ENCODE measurements at places on chromosomes 1 and 21.

- H3K27ac ChIP-seq = no peak overlapping the region
- no peaks in the 10 kb centered on the region for H3K4me1 ChIP-seq
- H3K4me3 ChIP-seq = no peak overlapping the region
- DNase-seq = no peak
These were observed 333.0 kb downstream of the PAPPA2 start for GRCh38 chr1:176795929-176796328.

DNA sequence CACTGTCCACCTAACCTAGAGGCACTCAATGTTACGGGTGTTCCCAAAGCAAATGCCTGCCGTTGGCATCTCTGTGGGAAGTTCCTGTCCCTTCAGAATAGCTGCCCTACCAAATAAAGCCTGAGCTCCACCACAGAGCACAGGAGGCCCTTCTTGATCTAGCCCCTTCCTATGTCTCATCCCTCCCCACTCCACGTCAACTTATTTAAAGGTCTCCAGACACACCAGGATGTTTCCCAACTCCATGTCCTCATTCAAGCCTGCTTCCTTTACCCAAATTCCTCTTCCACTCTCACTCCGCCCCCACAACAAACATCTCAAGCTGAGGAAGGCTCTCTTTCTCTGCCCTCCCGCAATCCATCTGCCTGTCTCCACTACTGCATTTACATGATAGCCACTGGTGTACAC is 87.7 kb downstream of the TGFBR3 start:
- no peaks in the 10 kb centered on the region for H3K36me3 ChIP-seq
- H3K4me1 ChIP-seq = no peaks in the 10 kb centered on the region
- no peak overlapping the region for H3K4me3 ChIP-seq
- H3K27ac ChIP-seq = peak overlapping the region; percentile 48
- H3K27me3 ChIP-seq = no peaks in the 10 kb centered on the region

GRCh38 chr21:43354026-43354420 is 72.9 kb downstream of the SIK1 start:
- DNase-seq = no peak
- no peaks in the 10 kb centered on the region for H3K36me3 ChIP-seq
- no peak overlapping the region for H3K27ac ChIP-seq
- H3K27me3 ChIP-seq = no peaks in the 10 kb centered on the region
- H3K4me3 ChIP-seq = no peak overlapping the region

DNA sequence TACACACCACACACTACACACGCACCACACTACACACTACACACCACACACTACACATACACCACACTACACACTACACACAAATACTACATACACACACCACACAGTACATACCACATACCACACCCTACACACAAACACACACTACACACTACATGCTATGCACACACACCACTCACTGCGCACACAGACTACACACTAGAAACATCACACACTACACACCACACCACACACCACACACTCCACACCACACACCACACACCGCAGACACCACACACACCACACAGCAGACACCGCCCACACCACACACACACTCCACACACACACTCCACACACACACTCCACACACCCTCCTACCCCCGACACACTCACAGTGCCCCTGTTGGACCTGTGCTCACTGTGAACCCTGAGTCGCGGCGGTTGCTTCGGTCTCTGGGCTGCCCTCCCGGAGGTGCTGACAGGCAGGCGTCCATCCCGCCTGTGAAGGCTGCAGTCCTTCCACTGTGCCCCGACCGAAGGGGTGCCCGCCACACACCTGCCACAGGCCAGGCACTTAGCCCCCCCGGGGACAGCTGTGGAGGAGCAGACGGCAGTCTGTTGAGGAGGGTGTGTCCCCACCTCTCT is 21.4 kb downstream of the TFF3 start:
- no peaks in the 10 kb centered on the region for H3K27me3 ChIP-seq
- no peaks in the 10 kb centered on the region for H3K4me1 ChIP-seq
- H3K27ac ChIP-seq = no peak overlapping the region
- H3K4me3 ChIP-seq = no peak overlapping the region
- no peaks in the 10 kb centered on the region for H3K36me3 ChIP-seq
- DNase-seq = no peak

DNA sequence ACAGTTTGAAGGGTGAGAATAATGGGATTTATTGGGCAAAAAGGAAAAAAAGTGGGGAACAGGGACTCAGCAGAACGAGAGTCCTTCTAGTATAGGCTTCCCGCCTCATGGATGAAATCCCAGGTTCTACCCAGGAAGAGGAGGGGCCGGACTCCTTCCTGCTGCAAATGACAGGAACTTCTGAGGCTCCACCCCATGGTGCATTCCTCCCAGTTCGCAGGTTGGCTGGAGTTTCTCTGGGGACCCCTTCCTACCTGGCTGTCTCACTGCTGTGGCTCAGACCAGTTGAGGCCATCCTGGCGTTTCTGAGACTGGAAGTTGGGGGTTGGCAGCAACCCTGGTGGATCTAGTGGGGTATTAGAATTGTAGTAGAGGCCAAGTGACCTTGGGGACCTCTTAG is 27.5 kb downstream of the CNIH3 start:
- H3K4me1 ChIP-seq = no peaks in the 10 kb centered on the region
- H3K27me3 ChIP-seq = no peaks in the 10 kb centered on the region
- DNase-seq = no peak
